ENCODE measurements at places on chromosomes 1 and 21.

DNA sequence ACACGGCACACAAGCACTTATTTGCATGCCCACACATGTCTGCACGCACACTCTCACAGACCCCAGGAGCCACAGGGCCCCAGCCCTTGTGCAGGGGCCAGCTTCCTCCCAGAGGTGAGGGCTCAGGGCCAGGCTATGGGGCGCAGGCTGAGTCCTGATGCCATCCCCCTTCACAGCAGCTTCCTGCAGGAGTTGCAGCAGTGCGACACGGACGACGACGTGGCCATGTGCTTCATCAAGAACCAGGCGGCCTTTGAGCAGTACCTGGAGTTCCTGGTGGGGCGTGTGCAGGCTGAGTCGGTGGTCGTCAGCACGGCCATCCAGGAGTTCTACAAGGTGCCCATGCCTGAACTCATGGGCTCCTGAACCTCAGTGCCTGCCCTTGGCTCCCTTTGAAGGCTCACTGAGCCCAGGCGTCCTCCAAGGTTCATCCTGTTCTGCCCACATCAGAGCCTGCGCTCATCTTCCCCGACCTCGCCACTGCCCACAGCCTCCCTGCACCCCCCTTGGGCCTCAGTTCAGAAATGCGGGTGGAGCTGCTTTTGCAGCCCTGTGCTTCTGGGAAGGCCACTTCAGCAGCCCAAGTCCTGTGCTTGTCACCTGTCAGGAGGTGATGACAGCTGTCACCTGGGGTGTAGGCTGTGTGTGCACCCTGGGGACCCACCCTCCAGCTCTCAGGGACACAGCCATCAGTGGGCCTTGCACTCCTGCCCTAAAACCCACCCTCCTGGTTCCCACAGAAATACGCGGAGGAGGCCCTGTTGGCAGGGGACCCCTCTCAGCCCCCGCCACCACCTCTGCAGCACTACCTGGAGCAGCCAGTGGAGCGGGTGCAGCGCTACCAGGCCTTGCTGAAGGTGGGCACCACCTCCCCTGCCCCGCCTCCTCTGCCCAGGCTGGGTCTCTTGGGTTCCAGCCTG lies 66.6 kb downstream of the TRIM11 start:
- no peak for ATAC-seq

- ATAC-seq, result peak; percentile 44
These were observed 2.7 kb downstream of the RORC start for GRCh38 chr1:151828921-151829320.

GRCh38 chr1:119347858-119348257 lies 20.7 kb upstream of the HAO2 start:
- no peak for ATAC-seq

GRCh38 chr1:77636864-77637263 lies 45.6 kb downstream of the ZZZ3 start:
- no peak for ATAC-seq

- ATAC-seq, result peak; percentile 16
These were observed 6.4 kb downstream of the TGFB2 start for GRCh38 chr1:218351391-218352074.

GRCh38 chr1:78511334-78511733 lies 20.6 kb downstream of the PTGFR start:
- no peak for ATAC-seq

DNA sequence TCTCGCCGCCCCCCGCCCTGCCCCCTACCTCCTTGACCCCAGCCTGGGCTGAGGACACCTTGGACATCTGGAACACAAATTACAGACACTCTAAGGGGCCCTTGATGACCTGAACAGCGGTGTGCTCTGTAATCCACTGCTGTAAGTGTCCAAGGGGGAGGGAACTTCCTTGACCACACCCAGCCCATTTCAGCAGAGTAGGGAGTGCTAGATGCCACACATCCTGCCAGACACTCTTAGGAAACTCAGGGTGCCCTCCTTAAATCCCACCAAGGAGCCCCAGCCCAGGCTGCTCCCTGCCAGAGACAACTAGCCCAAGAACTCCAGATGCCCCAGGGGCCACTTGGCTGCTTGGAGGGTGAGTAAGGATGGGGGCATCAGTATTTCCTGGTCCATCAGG lies 282.2 kb downstream of the RRAGC start:
- no peak for ATAC-seq

DNA sequence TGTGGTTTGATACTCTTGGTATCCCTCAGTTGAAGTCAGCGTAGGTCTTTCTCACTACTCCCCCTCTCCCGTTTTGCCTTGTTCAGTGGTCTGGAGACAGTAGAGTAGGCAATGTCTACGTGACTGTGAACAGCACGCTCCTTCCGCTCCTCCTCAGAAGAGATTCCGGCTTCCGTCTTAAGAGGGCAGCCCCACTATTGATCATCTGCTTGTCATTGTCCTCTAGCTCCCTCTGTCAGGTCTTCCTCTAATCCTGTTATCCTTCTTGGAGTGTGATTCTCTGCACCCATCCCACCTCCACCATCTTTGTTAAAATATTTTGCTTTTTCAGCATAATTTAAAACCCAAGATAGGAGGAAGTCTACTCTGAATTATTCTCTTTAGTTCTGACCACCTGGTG lies 129.9 kb upstream of the KCNK2 start:
- ATAC-seq, result no peak

- ATAC-seq, result peak; percentile 25
These were observed 75.3 kb downstream of the ST6GALNAC5 start for GRCh38 chr1:76942549-76942948.

GRCh38 chr21:21973806-21974205 lies 975.6 kb downstream of the NCAM2 start:
- no peak for ATAC-seq

DNA sequence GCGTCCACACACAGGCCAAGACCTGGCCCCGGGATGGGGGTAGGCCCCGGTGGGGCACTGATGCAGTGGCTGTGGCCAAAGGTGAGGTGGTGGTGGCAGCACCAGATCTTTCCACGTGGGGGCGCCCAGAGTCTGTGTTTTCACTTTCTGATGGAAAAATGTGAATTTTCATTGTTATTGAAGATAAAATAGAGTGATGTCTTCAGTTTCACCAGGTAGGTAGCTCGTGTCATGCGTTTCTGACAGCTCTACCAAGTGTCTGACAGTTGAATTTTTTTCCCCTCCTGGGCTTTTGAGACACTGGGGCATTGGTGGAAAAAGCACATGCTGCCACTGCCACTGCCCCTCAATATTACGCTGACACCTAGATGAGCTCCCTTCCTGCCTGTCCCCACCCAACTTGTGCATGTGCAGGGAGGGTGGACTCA lies 40.0 kb upstream of the MAGOH start:
- ATAC-seq, result peak; percentile 85

GRCh38 chr1:41789661-41790330 lies 128.9 kb downstream of the HIVEP3 start:
- no peak for ATAC-seq

DNA sequence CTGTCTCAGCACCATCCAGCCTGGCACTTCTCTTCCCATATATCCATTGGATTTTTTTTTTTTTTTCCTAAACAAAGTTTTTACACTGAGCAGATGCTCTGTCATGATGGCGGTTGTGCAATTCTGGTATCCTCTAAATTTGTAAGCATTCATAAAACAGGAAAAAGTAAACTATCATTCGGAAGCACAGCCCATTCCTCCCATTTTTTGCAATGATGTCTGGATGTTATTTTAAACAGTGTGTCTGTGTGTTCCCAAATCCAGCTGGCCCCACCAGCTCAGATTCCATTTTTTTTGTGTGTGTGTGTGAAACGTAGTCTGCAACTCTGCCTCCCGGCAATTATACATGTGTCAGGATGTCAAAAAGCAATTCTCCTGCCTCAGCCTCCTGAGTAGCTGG lies 33.5 kb downstream of the PDPN start:
- no peak for ATAC-seq

- peak; percentile 57 for ATAC-seq
These were observed 43.5 kb downstream of the CHIA start for GRCh38 chr1:111334169-111334568.

GRCh38 chr1:10900251-10900651 lies 103.8 kb upstream of the CASZ1 start:
- no peak for ATAC-seq

DNA sequence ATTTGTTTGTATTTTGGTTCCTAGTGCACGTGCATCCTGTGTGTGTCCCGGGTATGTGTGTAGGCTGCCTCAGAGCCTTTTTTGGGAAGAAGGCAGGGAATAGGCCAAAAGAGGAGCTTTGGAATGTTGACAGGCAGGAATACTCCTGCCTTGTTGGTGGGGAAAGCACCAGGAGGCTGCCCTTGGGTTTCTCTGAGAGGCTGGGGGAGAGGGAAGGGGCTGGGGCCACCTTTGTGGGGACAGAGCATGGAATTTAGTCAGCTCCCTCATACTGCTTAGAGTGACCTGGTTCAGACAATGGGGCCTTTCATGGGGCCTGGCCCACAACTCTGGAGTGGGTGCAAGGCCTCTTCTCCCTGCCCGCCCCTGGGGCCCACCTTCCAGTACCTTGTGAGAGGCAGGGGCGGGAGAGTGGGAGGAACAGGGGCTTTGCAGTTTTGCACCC lies 31.3 kb downstream of the ACOT11 start:
- no peak for ATAC-seq

GRCh38 chr21:41972511-41973205 lies 18.8 kb upstream of the C2CD2 start:
- no peak for ATAC-seq

GRCh38 chr1:229067546-229067945 lies 203.4 kb upstream of the RAB4A start:
- ATAC-seq, result no peak

- no peak for ATAC-seq
These were observed 3.7 kb downstream of the PLPPR4 start for GRCh38 chr1:99268021-99268420.

- no peak for ATAC-seq
These were observed 424.7 kb upstream of the CAMK1G start for GRCh38 chr1:209158851-209159250.

- ATAC-seq, result no peak
These were observed 90.8 kb upstream of the CCDC190 start for GRCh38 chr1:162951553-162952315.

- no peak for ATAC-seq
These were observed 106.8 kb upstream of the FAM78B start for GRCh38 chr1:166273618-166274017.

Measured in SK-N-SH treated with all-trans-retinoic acid at 6 μM for 48 hours (cell line).